Stimulated activated CD4-positive, alpha-beta T cell treated with anti-CD3 and anti-CD28 coated beads, Interleukin-4, amount 100 ng/mL, for 24 hours (primary cell): ENCODE measurements at places on chromosomes 4 and X.

GRCh38 chr4:118327554-118328241 lies 25.1 kb downstream of the PRSS12 start:
- no peak for DNase-seq

DNA sequence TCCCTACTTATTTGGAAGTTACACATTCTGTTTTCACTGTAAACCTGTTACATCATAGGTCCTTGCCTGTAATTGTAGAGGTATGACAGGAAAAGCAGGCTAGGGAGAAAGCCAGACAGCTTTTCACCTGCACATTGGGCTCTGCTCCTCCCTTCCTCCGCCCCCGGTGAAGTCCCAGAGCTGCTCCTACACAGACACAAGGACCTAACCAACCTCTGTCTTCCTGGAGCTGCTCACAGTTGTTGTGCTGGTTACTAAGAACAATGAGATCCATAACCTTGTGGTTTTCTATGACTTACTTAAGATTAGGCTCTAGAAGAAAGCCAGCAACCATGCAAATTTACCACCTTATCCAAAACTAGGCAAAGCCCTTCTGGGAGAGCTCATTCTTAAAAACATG lies 40.0 kb downstream of the MOSPD2 start:
- DNase-seq, result no peak

- DNase-seq, result no peak
Measured at GRCh38 chr4:181588733-181589302, 654.4 kb upstream of the TENM3 start.

GRCh38 chr4:8171984-8172924 lies 13.6 kb upstream of the ABLIM2 start:
- peak; percentile 63 for DNase-seq

- no peak for DNase-seq
Measured at GRCh38 chrX:100449696-100450608, 39.9 kb upstream of the PCDH19 start.

DNA sequence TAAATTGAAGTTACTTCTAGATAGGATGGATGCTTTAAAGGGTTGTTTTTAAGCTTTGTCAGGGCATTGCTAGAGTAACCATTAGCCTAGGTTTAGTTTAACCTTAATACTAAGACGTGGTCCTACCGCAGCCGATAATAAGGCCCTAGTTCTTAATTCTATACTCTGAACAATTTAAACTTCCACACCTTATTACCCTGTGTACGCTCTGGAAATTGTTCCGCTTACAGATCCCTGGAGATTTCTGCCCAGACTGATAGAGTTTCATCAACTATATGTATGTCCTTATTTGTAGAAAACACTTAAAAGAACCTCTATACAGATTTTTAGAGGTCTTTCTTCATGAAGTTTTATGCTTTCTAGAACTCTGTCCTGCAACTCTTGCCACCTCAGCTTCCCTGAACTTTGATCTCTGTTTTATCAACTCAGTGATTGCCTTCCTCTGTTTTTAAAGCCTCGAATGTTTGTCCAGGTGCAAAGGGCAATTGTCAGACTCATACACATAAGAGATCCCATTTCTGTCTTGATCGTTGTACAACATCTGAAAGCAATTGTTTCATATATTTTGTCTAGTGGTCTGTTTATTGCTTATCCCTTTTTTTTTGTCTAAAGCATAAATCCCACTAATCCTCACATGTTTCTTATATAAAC lies 71.1 kb upstream of the VCX start:
- no peak for DNase-seq

GRCh38 chr4:165096776-165097175 lies 15.9 kb downstream of the TMEM192 start:
- DNase-seq, result no peak

DNA sequence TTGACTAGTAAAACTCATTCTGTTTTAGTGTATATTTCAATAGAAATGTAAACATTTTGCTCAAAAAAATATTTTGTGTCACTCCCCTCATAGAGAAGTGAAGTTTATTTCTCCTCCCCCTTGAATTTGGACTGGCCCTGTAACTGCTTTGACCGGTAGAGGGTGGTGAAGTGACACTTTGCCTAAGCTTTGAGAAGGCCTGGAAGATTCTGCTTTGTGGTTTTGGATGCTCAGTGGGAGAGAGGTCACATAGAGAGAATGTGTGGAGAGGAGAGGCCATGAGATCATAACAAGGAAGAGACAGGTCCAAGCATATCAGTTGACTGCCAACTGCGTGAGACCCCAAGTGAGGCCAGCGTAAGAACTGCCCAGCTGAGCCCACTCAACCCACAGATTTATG lies 19.1 kb upstream of the ARX start:
- no peak for DNase-seq

DNA sequence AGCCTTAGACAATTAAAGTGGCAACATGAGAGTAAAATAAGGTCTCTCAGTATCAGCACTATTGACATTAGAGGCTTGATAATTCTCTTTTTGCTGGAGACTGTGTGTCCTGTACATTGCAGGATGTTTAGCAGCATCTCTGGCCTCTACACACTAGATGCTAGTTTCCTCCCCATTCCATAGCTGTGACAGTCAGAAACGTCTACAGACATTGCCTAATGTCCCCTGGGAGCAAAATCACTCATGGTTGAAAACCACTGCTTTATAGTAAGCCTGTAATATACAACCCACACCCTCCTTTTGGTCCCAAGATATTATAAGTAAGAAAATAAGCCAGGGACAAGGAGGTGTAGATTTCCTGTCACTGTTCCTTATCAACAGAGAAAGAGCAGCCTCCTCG lies 166.0 kb downstream of the FRMPD4 start:
- DNase-seq, result no peak

DNA sequence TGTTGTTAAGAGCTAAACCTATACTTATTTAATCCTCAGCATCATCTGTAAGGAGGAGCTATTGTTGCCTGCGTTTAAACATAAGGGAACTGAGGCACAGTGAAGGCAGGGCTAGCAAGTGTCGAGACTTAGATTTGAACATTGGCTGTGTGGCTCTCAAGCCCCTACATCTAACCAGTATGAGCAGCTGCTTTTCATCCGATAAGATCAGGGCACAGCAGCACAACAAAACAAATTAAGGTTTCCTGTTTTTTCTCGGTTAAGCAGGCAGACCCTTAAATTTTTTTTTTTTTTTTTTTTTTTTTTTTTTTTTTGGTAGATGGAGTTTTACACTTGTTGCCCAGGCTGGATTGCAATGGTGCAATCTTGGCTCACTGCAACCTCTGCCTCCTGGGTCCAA lies 35.6 kb downstream of the RAB40A start:
- DNase-seq, result no peak

DNA sequence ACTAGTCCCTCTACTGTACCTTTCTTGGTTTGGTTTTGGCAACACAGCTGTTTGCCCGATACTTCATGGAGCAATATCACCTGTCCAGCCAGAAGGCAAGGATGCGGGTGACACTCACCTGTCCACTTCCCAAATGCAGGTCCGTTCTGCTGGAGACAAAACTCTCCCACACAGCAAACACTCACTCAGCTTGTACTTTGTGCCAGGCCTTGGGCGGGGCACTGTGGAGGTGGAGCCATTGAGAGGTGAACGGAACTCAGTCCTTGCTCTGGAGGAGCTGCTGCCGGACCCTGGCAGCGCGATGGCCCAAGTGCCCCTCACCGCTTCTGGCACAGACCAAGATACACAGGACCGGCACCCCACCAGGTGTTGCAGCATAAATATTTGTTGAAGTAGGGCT lies 15.3 kb upstream of the HMGB3 start:
- no peak for DNase-seq

GRCh38 chrX:68511255-68511654 lies 12.4 kb downstream of the YIPF6 start:
- DNase-seq, result peak; percentile 42

- DNase-seq, result no peak
Measured at GRCh38 chrX:28590396-28590795, 3.1 kb downstream of the IL1RAPL1 start.

DNA sequence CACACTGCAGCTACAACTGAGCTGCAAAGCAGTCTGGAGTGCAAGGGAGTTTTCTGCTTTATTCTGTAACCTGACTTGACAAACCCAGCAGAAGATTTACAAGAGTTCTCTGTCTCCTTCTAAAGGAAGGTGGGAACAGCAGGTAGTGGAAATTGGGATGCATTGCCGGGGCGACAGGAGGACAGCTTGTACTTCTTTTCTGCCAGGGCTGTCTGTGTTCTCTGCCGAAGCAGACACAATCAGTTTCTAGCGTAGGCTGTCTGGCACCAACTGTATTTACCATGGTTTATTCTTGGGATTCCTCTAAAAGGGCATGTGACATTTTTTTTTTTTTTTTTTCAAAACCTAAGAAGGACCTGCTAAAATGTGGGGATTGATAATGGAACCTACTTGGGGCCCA lies 190.8 kb upstream of the GK2 start:
- no peak for DNase-seq

DNA sequence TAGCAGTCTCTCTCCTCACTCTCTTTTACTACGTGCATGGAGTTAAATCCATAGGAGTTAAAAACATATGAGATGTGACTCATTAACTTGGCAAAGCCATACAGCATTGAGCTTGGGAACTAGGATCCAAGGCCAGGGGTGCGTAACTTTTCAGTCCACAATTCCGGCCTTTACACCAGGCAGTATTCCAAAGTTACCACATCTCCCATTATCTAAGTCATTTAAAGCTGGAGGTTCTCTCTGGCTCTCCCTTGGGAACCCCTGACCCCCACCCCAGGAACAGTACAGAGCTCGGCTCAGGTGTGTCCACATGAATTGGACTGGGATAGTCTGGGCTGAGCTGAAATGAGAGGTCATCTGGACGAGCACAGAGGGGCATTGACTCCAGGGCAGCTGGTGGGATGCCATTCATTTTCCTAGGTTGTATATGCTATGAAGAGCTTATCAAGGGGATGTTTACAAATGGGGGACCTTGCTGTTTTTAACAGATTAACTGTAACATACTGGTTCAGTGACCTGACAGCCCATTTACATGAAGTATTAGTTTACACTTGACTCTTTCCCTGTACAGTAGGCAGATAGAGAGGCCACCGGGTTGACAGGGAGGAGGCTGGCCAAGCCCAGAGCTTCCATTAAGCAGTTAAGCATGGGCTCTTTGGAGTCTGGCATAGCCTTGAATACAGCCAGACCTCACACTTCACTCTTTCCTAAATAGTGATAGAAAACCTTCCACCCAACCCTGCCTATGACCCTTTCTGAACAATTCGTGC lies 128.8 kb downstream of the RAB28 start:
- DNase-seq, result no peak

- no peak for DNase-seq
Measured at GRCh38 chrX:129830494-129830893, 13.2 kb downstream of the ZDHHC9 start.

- no peak for DNase-seq
Measured at GRCh38 chr4:159767406-159767805, 664.5 kb downstream of the RAPGEF2 start.

DNA sequence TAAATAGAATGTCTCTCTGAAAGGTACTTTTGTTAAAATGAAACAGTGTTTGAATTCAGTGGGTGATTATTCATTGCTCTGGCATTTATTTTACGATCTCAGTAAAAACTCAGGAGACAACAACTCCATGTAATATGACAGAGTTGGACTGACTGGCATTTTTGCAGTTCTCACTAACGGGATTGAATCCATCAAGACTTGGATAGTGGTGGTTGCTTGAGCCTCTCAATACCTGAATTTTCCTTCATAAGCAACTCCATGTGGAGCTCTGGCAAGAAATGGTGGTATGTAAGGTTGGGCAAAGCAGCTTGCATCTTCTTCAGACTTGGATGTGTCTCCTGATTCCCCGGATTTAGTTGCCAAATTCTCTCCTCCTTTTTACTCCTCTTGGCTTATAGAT lies 72.7 kb downstream of the FRMPD4 start:
- no peak for DNase-seq

DNA sequence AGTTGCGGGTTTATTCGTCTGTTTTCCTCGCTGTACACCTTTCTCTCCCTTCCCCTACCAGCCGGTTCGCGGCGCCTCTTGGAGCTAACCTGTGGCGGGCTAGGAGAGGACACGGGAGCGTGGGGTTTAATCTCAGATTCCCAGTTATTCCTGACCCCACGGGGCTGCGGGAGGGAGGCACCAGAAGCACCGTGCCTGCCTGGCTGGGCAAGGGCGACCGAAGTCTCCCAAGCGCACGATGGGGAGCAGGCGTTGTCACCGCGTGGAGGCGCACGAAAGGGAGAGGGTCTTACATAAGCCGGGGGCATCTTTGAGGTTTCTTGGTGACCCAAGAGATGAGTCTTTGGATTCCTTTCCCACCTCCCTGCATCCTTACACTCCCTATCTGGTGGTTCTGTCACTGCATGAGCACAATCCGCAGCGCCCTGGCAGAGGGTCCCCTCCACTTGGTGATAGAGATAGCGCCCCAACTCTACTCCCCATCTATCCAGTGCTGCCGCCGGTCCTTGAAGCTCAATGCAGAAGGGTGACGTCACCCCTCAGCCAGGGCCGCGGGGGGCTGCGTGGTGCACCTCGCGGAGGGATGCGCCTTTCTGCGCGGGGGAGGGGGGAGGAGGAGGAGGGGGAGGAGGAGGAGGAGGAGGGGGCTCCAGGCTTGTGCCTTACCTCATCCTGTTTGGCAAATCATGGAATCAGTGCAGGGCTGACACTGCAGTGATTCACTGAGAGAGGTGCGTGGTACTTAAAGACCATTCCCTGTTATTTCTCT lies 793 bp downstream of the TSPAN7 start:
- DNase-seq, result no peak

GRCh38 chr4:150082241-150082640 lies 4.0 kb downstream of the DCLK2 start:
- no peak for DNase-seq

GRCh38 chrX:19964017-19964710 lies 26.7 kb downstream of the BCLAF3 start:
- DNase-seq, result peak; percentile 33

GRCh38 chr4:94913316-94913715 lies 155.6 kb downstream of the BMPR1B start:
- no peak for DNase-seq

GRCh38 chr4:59598330-59598618 lies 1601.9 kb upstream of the ADGRL3 start:
- DNase-seq, result no peak

DNA sequence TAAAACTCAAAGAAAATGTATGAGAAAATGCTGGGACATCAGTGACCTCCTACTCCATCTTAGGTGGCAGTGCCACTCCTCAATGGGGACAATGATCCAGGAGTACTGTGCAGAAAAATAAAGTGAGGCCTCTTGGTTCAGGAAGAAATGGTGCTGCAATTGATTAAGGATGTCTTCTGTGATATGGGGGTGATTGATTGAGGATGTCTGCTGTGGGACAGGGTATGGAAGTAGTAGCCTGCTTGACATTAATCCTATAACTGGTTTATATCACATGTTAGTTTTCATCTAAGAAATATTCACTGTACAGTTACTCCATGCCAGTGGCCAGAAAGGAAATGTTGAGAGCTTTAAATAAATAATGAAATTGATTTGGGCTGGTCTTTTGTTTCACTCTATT lies 20.5 kb downstream of the OTOP1 start:
- DNase-seq, result no peak

DNA sequence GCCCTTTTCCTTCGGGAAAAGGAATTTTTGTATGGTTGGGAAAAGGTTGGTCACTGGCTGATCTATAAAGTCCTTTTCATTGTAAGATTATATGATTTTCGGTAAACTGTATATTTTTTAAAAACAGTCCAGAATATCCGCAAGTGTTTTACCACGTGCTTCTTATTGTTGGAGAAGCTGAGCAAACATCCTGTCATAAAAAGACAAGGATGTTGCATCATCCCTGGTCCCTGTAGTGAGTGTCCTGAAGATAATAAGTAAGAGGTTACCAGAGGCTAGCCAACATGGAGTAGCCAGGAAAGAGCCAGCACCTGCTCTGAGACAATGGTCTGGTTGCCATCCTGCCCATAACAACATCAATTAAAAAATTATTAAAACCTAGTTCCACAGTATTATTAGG lies 5.1 kb downstream of the CXCL9 start:
- DNase-seq, result no peak

- DNase-seq, result no peak
Measured at GRCh38 chrX:139692506-139692849, 15.5 kb downstream of the MCF2 start.
